ENCODE measurements at places on chromosomes 11 and 22. TPM values are rescaled to one million over a fixed set of nuclear protein-coding genes. Genes with fewer than 3 reads are reported as not detected.

DNA sequence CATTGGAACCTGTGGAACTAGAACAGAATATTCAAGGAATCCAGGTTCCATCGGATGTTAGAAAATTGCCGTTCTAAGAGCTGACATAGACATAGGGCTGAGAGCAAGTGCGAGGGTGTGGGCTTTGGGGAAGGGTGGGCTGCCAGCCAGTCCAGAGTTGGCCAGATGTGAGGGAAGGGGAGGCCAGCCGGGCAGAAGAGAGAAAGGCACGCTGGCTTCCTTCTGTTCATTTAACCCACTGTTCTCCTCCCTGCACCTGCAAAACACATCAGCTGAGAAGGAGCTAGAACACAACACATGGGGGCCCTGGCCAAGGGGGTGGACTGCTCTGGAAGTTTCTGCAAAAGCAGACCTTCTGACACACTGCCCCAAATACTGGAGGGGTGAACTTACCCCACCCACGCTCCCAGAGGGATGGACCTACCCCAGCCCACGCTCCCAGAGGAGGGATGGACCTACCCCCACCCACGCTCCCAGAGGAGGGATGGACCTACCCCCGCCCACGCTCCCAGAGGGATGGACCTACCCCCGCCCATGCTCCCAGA lies 98.0 kb downstream of the SHANK2 start:
- no peak for DNase-seq

DNA sequence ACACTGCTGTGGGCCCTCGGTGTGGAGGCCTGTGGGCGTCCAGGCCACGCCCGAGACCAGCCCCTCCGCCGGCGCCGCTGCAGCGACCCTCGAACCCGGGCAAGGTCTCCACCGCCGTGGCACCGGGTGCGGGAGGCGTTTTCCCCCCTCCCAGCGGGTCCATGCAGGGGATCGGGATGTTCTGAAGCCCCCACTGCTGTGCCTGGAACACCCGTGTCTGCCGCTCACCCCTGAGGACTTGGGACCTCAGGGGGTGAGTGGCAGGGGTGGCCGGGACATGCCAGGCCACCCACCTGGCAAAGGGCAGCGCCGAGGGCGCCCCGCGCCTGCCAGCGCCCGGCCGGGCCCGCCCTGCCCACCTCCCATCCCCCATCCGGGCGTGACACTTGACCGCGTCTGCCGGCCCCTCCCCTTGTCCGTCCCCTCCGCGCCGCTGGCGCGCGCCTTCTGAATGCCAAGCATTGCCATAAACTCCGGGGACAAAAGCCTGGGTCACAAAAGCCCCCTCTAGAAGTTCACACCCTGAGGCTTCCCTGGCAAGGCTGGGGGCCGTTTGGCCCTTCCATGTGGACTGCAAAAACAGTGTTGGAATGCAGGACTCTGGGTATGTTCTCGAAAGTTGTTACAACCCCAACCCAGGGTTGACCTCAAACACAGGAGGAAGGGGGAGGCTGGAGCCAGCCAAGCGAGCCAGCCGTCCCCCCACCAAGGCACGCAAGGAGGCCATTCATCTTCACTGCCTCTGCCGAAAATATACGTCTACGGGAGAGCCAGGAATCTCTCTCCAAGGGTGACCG lies 819 bp upstream of the KCNQ1OT1 start:
- no peak for DNase-seq

GRCh38 chr11:16833026-16833425 lies 94.6 kb downstream of the C11orf58 start:
- no peak for DNase-seq

The ARVCF gene
- 15.4 TPM for total RNA-seq

The GRIK4 gene
- 0.37 TPM for total RNA-seq

DNA sequence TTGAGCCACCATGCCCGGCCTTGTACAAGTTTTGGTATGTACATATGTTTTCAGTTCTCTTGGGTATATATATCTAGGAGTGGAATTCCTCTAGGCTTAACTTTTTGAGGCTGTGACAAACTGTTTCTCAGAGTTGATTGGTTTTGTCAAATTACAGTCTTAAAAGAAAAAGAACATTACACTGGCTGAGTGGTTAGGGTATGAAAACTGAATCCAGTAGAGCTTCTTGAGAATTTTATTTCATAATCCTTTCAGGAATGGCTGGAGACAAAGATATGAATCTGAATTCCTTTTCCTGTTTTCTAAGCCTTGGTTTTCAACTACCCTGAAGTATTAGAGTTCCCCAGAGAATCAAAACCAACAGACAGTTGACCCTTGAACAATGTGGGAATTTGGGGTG lies 6.5 kb downstream of the METTL15 start:
- no peak for DNase-seq

DNA sequence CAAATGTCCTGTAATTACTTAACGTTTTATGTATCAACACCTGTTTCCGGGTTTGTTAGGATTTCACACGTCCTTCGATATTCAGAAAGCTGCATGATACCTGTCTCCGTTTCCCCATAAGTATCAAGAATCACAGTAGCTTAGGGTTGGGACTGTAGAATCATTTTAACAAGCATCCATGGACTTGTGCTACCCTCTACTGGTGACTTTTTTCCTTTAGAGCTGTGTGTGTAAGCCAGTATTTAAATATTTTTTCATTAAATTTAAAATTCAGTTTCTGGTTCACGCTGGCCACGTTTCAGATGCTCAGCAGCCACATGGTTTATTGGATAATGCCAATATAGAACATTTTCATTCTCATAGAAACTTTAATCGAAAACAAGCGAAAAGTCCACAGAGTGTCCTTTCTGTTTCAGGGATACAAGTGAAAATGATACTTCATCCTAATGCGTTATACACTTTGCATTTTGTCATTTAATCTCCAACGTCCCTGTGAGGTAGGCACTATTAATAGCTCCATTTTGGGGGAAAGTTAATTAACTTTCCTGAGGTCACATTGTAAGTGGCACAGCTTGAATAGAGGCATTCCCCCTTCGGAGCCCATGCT lies 61.5 kb upstream of the SLC25A18 start:
- peak; percentile 41 for DNase-seq

DNA sequence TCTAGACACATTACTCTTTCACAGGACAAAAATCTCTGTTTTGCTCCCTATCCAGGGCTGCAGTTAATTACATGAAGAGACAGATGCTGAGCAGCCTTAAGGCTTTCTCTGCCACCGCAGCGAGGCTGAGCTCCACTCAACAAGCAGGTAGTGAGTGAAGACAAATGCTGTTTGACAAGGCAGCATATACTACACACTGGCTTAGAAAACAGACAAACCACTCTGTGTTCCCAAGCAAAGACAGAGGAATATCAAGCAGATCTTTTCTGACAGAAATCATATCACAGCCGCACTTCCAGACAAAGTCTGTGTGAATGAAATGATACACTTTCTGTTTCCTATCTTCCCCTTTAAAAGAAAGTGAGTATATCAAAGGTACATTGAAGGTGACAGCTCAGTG lies 368.1 kb downstream of the DCDC1 start:
- DNase-seq = no peak

The PIH1D2 gene
- total RNA-seq = 4.5 TPM

All from urinary bladder (tissue), 4 donors.